ENCODE measurements at places on chromosomes 3 and 15.

GRCh38 chr15:78432664-78433063 lies 5.4 kb upstream of the IREB2 start:
- no peak for DNase-seq

DNA sequence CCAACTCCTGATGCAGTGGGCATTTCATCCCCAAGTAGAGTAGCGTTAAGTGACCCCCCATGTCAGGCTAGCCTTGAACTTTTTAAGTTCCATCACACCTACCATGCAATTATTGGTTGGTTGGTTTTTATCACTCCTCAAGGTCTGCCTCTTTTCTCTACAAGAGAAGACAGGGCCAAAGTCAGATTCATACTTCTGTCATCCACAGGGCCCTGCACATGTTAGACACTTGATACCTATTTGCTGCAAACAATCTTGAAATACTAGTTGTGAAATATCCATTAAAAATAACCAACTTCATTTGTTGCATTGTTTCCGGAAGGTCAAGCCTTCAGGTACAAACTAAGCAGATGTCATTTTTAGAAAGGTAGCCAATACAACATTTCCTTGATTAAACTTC lies 1.2 kb downstream of the CMSS1 start:
- no peak for DNase-seq

- DNase-seq = no peak
Observed at GRCh38 chr3:101623656-101624055, 49.7 kb downstream of the PCNP start.

DNA sequence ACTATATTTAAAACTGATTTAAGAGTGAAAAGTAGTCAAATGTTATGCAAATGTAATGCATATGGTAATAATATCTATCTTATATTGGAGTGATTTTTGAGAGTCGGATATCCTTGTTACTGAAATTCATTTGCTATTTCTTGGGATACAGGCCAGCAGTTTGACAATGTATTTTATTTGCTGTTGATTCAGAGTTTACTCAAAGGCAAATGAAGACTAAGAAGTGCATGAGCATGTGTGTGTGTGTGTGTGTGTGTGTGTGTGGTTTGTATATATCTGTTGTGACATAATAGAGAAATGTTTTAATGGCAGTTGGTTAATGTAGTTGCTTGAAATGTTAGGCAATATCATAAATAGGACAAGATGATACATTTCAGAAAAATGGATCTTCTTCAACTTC lies 39.0 kb downstream of the UNC13C start:
- no peak for DNase-seq

- no peak for DNase-seq
Observed at GRCh38 chr15:59521443-59521842, 83.5 kb downstream of the FAM81A start.

DNA sequence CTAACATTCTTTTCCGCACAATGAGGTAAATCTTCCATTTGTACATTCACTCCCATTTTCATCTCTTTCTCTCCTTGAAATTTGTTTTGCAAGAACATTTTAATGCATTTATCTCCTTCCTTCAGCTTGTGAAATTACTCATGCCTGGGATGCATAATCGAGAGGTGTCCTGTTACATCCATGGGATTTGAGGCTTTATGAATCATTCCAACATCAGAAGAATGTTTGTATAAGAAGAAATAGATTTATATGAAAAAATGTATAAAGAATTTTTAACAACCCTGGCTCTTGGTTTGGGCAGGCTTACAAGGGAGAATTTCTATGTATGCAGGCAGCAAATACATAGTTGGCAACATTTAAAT lies 93.2 kb upstream of the MBNL1 start:
- DNase-seq = no peak

DNA sequence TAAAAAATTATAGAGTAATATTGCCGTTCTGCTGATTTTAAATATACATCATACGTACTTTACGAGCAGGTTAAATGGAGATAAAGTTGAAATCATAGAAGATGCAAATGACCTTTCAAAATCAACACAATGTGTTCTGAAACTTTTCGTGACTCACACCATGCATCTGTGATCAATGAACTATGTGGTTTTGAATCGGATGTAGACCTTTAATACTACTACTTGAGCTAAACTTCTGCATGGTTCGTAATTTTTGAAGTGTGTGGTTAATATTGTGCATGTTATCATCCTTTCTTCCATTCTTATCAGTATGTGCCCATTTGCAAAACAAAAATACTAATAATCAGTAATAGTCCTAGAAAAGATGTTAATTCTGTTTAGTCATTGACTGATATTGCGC lies 58.9 kb downstream of the GASK1A start:
- DNase-seq = no peak

DNA sequence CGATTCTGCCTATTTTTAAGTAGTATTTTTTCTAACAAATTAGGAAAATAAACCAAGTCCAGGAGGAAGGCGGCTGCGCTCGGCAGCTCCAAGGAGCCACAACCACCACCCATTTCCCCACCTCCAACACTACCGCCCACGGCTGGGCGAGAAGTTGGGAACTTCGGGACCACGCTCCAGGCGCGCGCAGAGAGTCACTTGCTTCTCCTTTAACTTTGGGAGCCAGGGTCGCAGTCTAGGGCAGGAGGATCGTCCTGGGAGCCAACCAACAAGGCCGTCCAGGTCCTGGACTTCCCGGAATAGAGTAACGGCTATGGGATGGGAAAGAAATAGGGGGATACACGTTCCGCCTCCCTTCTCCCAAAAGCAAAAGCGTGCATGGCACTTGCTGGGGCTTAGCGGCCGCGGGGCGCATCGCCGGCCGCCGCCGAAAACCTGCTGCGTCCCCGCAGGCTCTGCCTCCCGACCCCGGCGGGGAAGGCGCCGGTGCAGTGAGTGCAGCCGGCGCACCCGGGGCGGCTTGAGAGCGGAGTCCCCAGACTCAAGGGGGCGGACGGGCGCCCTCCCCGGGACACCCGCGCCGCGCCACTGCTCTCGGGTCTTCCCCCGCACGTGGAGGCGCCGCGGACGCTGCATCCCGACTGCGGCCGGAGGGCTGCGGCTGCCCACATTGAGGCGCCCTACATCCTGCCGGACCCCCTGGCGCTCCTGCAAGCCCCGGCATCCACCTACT lies 699 bp downstream of the MEGF11 start:
- no peak for DNase-seq

DNA sequence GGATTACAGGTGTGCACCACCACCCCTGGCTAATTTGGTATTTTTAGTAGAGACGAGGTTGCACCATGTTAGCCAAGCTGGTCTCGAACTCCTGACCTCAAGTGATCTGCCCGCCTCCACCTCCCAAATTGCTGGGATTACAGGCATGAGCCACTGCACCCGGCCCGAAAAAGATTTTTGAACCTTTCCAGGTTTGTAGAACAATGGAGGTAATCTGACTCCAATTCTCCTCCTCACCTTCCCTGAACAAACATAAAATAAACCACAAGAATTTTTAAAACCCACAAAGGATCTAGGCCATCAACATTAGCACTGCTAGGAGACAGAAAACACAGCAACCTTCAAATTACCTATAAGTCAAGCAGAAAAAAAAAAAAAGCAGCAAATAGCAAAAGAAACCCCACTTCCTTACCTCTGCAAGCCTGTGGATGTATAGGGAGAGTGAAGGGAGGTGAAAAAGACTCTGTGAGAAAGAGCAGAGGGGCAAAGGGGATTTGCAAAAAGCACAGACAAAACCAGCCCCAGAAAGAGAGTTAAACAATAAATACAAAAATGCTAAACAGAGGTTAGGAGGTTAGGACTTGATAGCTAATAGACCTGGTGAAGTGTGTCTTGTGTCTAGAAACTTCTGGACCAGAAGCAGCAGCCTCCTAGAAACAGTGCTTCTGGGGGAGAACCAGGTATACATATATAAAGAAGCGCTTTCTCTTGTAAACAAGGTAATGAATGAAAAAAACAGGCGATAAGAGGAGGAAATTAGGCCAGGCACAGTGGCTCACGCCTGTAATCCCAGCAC lies 32.1 kb downstream of the TFDP2 start:
- peak; percentile 29 for DNase-seq

DNA sequence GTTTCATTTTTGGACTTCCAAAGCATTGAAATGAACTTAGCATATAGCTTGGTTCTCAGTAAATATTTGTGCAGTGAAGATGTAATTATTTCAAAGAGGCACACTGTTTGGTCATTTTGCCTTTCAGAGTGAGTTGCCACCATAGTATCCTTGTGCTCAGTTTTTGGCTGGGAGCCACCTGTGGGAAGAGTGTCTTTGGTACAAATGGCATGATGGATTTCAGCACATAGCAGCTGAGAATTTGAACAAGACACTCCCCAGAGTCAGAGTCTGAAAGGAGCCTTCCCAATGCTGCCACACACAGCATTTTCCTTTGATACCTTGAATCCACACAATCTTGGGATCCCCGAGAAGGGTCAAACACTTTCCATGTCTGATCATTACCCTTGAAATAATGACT lies 897.2 kb upstream of the ARPP21 start:
- DNase-seq = no peak

- no peak for DNase-seq
Observed at GRCh38 chr3:5191555-5192304, 4.2 kb downstream of the EDEM1 start.

DNA sequence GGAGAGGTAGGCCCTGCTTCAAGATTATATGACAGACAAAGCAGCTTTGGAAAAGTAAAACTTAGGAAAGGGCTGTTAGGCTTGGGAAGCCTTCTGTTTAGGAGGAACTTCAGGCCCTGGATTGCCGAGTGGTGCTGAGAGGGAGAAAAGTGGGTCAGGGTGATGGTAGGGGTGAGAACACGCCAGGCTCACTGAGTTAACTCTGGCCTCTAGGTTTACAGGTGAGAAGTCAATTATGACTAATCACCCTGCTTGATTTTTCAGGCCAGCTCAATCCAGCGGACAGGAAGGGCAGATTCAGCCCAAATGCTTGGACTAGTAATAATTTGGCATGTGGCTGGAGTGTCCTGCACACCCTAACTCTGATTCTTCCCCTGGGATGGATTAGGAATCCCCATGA lies 365.1 kb upstream of the LMCD1 start:
- DNase-seq = no peak

- DNase-seq = no peak
Observed at GRCh38 chr15:50024281-50024680, 94.8 kb downstream of the ATP8B4 start.

- no peak for DNase-seq
Observed at GRCh38 chr15:31381801-31382712, 55.4 kb downstream of the KLF13 start.

DNA sequence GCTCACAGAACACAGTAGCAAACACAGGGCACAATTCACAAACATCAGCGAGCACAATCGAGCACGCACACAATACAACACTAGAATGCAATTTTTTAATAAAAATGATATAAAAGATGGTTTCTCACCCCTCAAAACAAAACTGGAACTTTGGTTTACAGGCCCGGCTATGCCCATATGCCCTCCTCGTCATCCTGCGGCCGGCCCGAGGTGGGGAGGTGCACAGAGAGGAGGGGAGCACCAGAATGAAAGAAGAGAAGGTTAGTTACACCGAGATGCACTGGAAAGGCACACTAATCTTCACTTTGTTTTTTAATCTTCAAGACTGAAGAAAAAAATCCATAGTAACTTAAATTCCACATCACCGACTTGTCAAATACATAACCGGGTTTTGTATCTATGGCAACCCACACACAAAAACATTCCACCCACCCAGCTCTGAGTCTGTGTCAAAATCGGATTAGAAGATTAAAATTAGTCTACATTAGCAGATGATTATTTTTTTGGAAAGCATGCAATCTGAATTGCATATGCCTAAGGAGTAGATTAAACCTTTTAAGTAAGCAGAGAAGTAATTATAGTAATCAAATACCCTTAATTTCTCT lies 196.7 kb upstream of the WNT5A start:
- DNase-seq = no peak
